ENCODE measurements at places on chromosomes 5 and 9.
A peak's percentile ranks its signal among the peaks of the same experiment; 100 is the strongest.

DNA sequence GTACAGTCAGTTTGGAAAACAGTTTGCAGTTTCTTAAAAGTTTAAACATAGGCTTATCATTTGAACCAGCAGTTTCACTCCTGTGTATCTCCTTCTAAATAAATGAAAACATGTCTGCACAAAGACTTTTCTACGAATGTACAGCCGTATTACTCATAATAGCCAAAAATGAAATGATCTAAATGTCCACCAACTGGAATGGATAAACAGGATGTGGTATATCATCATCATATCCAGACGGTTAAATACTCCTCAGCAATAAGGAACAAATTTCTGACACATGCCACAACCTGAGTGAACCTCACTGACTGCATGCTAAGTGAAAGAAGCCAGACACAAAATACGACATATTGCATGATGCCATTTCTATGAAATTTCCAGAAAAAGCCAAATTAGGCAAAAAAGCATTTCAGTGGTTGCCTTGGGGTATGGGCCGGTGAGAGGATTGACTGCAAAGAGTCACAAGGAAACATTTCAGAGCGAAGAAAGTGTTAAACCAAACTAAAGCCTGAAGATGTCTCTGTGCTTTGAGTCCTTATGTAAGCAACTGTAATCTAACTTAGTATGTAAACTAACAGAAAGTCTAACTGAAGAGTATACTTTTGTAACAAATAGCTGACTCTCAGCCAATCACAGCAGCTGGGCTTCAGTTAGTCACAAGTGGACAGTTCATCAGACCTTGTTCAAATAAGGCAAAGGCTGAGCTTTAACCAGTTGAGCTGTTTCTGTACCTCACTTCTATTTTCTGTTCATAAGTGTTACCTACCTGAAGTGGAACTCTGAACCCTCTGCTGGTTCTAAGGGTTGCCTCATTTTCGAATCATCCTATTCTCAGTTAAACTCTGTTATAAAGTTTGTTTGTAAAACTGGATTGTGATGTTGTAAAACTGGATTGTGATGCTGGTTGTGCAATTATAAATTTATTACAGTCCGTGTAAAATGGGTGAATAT is 65.2 kb downstream of the TRIO start:
- no peak for DNase-seq

GRCh38 chr9:131391020-131391419 is 2.9 kb upstream of the PRRC2B start:
- DNase-seq: no peak

DNA sequence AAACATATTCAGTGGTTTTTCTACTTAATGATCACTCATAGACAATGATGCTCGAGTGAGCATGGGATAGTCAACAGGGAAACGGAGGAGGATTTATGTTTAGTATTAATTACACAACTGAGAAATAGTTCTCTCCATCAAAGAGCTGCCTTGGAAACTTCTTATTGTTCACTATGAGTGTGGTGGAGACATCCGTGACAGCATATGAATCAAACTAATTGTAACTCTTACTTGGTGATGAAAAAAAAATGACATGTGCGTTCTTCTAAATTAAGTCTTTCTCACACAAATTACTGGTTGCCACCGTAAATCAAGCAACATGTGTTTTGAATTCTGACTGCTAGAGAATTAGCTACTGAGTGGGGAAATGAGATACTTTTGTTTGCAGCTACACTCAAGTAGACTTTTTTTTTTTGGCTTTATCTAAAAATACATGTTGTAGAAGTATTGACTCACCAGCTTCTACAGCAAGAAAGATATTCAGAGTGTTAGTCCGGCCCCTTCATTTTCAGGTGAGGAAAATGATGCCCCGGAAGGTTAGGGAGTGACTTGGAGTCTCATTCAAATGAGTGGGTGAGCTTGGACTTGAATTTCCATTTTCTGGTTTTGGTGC is 179.4 kb downstream of the CFAP90 start:
- no peak for DNase-seq

- DNase-seq: no peak
Measured at GRCh38 chr9:91820949-91821880, 128.8 kb downstream of the ROR2 start.

GRCh38 chr9:23005156-23005555 is 558.5 kb downstream of the DMRTA1 start:
- no peak for DNase-seq

- no peak for DNase-seq
Measured at GRCh38 chr9:129696944-129697655, 31.7 kb downstream of the PRRX2 start.

GRCh38 chr9:112777914-112778313 is 27.4 kb downstream of the SNX30 start:
- no peak for DNase-seq

- no peak for DNase-seq
Measured at GRCh38 chr5:129499208-129499852, 39.2 kb downstream of the ADAMTS19 start.

DNA sequence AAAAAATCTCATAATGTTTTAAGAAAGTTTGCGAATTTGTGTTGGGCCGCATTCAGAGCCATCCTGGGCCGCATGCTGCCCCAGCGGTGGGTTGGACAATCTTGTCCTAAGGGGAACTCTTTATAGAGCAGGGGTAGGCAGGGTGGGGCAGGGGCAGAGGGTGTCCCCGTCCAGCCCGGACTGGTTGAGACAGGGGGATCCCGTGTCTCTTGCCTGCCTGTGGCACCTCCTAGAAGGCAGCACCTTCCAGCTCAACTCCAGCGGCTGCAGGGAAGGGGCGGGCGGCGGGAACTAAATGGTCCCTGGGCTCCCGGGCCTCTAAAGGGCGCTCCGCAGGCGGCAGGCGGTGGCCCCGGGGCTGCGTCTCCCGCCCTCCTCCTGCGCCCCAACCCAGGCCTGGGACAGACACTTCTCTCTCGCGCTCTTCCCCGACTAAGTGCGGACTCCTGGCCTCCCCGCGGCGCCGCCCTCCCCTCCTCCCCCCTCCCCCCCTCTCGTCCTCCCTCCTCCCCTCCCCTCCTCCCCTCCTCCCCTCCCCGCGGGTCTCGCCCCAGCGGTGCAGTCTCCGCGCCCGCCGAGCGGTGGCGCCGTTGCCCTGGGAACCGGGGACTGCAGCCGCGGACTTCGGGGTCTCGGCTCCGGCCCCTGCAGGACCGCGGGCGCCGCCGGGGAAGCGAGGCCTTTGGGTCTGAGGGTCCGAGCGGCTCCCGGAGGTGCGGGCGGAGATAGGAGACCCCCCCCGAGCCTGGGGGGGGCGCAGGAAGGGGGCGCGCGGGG is 132.6 kb downstream of the MRPL36 start:
- peak; percentile 80 for DNase-seq

DNA sequence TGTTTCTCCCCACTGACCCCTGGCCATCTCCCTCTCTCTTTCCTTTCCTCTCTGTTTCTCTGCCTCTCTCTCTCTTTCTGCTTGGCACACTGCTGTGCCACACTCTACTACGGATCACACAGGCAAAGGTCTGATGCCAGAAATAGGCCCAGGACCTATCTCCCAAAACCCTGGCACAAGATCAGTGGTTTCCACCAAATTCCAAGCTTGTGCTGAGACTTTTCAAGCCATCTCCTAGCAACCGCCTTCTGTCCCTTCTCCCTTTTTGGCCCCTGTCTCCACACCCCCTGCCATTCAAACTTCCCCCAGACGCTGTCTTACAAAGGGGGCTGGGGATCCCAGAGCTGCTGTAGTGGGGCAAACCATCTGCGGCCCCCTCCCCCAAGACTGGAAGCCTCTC is 38.5 kb upstream of the RARS1 start:
- DNase-seq: no peak

DNA sequence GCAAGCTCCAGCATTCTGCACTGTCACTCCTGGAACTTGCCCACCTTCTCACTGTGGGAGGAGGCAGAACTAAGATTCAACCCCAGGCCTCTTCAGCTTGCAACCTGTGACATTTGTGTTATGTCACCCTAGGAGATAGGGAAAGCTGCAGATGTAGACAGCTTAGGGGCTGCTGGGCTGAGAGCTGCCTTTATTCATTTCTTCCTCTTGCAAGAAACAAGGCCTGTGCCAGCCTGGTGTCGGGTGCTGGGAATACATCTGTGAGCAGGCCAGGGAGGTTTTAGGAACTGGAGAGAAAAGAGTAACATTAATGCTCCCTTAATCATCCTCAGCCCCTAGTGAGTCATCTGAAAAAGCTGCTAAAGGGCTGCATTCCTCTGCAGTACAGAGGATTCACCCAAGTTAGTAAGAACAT is 101.8 kb downstream of the FGF18 start:
- no peak for DNase-seq

DNA sequence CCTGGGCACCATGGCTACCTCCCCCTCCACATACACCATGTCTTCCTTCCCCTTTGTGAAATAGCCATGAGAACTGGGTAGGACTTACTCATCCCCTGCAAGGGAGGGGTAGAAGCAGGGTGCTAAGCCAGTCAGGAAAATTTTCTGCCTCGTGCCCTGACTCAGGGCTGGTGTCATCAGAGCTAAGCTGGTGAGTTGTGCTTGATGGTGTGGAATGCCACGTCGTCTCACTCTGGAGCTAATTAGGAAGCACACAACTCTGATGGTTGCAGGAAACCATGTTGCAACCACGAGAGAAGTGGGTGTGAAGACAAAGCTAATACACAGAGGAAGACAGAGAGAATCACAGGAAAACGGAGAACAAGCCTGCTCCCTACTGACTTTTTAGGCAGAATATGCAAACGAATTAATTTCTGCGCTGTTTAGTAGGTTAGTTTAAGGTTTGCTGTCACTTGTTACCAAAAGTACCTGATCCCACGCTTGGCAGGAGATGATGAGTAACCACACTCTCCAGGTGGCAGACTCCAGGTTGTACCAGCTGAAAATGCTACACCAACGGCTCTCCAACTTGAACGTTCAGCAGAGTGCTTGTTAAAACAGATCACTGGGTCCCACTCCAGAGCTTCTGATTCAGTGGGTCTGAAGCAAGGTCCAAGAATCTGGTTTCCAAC is 54.5 kb downstream of the STK10 start:
- DNase-seq: no peak

DNA sequence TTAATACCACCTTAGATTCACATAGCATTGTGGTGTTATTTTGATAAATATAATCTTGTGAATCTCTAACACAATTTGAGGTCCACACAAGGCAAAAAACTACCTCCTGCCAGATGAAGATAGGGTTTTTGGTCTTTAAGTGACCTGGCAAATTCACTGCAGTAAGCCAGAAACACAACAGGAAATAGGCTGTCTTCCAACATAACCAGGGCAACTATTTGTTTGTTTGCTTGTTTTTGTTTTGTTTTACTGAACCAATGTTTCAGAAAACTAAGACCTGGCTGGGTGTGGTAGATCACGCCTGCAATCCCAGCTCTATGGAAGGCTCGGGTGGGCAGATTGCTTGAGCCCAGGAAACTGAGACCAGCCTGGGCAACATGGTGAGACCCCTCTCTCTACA is 95.5 kb downstream of the USP20 start:
- no peak for DNase-seq

- DNase-seq: peak; percentile 35
Measured at GRCh38 chr9:114681594-114682332, at the start of gene TEX48. TEX48 (minus strand) TSS chr9:114682192; CDS start chr9:114671723, 10,469 bp downstream.

GRCh38 chr9:1960342-1961042 is 54.7 kb upstream of the SMARCA2 start:
- DNase-seq: no peak

GRCh38 chr5:36393656-36394428 is 92.1 kb upstream of the RANBP3L start:
- DNase-seq: no peak

DNA sequence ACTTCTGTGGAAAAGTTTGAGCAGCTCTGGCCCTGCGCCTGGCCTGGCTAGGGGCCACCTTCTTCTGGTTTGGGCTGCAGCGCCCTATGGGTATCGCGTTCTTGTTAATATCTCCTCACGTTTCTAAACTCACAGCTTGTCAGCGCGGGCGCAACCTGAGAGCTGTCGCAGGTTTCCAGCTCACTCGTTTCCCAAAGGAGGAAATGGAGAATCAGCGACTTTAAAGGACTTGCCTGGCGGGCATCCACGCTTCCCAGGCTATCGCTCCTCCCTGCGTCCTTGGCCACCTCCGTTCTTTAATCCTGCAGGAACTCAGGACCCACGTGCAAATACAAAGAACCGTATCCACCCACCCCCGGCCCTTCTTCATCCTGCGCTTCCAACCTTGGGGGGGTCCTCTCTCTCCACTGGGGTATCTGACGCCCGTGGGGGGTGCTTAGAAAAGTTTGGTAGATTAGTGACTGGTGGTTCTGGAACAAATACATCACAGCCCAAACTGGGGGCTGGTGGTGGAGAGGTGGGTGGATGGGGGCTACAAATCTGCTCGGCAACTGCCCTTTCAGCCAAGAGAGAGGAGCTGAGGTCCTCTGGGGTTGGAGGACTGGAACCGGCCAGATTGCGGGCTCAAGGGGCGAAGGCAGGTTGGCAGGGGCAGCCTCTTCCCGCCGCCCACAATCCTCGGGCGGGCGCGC is 578 bp upstream of the PSAT1 start:
- peak; percentile 18 for DNase-seq

GRCh38 chr5:72167257-72167656 is 60.0 kb downstream of the MAP1B start:
- no peak for DNase-seq

- DNase-seq: no peak
Measured at GRCh38 chr9:28620011-28620410, 1046.7 kb upstream of the C9orf72 start.

- no peak for DNase-seq
Measured at GRCh38 chr5:43063721-43064171, 23.6 kb upstream of the ANXA2R start.

GRCh38 chr5:168022446-168023169 is 268.8 kb upstream of the WWC1 start:
- DNase-seq: no peak

DNA sequence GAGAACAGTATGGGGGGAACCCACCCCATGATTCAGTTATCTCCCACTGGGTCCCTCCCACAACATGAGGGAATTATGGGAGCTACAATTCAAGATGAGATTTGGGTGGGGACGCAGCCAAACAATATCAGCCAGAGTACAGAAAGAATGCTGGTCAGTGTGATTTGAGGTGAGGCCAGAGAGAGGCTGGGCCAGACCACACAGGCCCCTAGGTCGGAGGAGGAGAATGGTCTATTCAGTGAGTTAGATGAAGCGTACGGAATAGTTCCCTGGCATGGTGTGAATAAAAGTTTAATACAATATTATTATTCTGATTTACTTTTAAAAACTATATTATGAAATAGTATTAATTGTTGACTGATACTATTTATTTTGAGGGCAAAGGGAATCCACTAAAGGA is 39.7 kb downstream of the PCSK5 start:
- DNase-seq: peak; percentile 14

Measured in neuronal stem cell (in vitro differentiated cells).